Motor neuron (in vitro differentiated cells): ENCODE measurements at places on chromosomes 3 and 15. TPM values are rescaled to one million over a fixed set of nuclear protein-coding genes. Genes with fewer than 3 reads are reported as not detected.

Gene SH2D7
- 0.75 and 0.76 TPM in 2 replicates for total RNA-seq

Gene SEC22C
- 26.5 and 30.4 TPM in 2 replicates for total RNA-seq

- ATAC-seq, result no peak
Measured at GRCh38 chr3:98545940-98546339, 14.2 kb downstream of the GPR15 start.

DNA sequence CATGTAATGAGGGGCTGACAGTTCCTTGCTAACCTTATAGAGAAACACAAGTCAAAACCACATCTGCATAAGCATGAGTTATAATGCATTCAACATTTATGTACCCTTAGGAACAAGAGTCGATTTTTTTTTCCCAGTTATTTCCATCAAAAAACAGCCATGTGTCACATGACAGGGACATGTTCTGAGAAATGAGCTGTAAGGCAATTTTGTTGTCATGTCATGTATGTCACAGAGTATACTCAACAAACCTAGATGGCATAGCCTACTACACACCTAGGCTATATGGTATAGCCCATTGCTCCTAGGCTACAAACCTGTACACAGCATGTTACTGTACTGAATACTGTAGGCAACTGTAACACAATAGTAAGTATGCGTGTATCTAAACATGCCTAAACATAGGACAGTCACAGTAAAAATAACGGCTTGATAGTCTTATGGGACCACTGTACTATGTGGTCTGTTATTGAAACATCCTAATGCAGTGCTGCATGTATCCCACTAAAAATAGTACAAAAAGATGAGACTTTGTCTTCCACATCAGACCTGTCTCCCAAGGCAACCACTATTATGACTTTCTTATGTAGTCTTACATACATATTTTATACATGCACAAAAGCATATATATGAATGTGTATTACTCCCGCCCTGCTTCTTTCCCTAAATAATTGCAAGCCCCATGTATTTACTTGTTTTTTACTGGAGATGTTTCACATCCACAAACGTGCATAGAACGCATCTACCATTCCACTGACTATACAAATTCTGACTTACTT is 34.9 kb downstream of the LINS1 start:
- ATAC-seq, result no peak

DNA sequence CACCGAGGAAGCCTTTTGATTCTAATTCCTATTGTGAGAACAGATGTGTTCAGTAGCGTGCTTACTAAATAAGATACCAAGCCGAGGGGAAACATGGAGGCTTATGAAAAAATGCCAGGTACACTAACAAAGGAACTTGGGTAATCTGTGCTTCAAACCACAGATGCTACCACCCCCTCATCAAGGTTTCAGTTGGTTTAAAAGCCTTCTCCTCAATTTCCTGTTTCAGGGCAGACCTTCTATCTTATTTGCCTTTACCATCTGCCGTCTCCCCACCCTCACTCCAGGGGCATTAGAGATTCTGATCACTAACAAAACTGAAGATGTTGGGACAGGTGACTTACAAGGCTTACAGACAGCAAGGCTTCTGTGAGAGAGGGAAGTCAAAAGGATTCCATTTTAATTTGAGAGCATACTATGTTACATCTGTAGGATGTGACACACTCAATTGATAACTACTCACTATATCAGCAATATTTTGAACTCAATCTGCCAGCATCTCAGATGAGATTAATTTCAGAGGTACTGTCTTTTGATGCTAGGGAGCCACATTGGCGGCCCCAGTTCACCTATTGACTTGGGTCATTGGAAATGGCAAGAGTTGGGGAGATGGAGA is 60.6 kb upstream of the PLCL2 start:
- no peak for ATAC-seq

DNA sequence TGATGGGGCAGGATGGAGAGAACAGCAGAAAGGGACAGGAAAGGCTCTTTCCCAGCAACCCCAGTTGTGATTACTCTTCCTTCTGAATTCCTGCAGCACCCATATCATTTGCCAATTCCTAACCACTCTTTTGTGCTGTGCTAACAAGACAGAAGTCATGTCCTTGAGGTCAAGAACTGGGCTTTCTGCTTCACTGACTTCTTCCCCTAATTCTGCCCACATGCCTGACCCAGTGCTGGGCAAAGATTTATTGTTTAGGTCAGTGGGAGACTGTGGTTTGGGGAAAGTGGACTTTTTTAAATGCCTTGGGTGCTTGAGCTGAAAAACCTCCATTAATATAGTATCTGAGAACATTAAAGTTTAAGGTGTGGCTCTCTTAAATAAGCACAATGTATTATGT is 4.2 kb upstream of the EFCAB12 start:
- no peak for ATAC-seq

- ATAC-seq, result no peak
Measured at GRCh38 chr3:7621651-7622050, 760.7 kb downstream of the GRM7 start.
